ENCODE measurements at places on chromosomes 4 and X.

DNA sequence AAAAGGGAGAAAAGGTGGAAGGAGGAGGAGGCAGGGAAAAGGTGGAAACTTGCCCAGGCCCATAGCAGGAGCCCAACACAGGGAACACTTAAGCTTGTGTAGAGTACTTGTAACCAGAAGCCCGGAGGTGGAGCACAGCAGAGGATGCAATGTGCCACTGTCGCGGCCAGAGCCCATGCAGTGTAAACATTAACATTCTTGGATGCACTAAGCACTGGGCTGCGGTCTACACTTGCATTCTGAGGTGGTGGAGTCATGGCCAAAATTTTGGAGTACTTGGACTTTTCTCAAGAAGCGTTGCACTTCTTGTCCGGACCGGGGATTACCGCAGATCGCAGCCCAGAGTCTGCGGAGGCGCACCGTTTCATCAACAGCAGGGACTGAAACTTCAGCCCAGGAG lies 4.5 kb upstream of the RHOXF1 start:
- H3K4me3 ChIP-seq: no peak overlapping the region
- no peaks in the 10 kb centered on the region for H3K27me3 ChIP-seq
- no peaks in the 10 kb centered on the region for H3K36me3 ChIP-seq

DNA sequence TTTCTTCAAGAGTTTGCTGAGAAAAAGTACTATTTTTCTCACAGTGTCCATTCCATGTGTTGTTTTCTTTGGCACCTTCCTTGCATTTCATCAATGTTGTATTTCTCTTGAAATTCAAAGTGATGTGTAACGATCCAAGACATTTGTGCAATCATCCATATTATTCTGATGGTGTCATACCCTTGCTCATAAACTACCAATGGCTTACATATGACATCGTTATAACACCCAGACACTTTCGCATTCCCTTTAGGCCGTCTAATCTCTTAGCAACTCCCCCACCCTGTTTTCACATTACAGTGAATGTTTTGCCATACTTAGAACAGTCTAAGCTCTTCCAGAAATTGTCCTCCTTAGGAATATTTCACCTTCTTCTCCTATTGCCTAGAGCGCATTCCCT lies 1779.0 kb downstream of the PCDH7 start:
- no peaks in the 10 kb centered on the region for H3K4me1 ChIP-seq
- no peak overlapping the region for H3K27ac ChIP-seq
- DNase-seq: no peak
- no peaks in the 10 kb centered on the region for H3K27me3 ChIP-seq
- no peak overlapping the region for H3K4me3 ChIP-seq

DNA sequence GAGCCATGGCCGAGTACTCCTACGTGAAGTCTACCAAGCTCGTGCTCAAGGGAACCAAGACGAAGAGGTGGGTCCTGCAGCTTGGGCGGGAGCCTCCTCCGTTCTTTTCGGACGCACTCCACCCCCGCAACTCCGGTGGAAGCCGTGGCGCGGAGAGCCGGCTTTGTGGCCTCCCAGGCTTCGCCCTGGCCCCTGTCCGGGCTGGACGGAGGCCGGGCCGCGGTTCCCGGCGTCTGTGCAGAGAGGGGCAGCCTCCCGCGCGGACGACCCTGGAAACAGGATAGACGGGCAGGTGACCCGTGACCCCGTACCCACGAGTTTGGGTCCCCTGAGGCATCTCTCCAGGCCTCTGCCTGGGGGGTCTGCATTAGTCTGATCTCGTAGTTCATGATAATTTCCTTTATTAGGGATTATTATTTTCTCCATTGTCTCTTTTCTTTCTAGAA lies 356 bp downstream of the FRG1 start:
- H3K36me3 ChIP-seq: no peaks in the 10 kb centered on the region
- DNase-seq: no peak
- peak overlapping the region; percentile 81 for H3K4me3 ChIP-seq

DNA sequence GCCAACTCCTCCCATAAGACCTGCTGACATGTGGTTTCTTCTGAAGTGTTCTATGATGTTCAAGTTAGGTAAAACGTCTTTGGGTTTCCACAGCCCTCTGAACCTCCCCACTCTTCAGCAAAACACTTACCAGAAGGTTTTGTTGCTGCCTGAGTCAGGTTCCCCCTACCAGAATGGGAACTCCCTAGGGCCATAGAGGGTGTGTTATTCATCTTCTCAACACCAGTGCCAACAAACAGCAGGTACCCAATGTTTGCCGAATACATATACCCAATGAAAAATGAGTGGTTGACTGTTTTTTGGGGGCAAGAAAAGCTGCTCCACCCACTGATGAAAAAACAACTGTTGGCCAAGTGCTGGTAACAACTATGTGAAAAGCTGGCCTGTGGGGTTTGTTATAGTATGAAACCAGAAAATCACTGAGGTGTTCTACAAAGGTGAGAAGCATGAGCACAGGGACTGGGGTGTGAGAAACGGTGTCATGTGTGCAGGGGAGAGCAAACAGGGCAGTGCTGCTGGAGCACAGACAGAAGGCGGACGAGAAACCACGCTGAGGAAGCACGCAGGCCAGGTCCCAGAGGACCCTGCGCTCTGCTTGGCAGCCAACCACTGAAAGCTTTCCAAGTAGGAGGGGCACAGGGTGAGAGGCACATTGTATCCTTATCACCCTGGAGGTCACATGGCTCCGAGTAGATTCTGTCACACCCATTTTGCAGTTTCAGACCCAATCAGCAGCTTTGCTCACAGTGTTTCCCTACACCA lies 28.8 kb downstream of the ATP8A1 start:
- H3K36me3 ChIP-seq: peaks cover 6% of the 10 kb centered on the region
- peak; percentile 68 for DNase-seq
- H3K27me3 ChIP-seq: no peaks in the 10 kb centered on the region
- H3K4me3 ChIP-seq: no peak overlapping the region
- H3K27ac ChIP-seq: no peak overlapping the region
- peaks cover 46% of the 10 kb centered on the region for H3K4me1 ChIP-seq

DNA sequence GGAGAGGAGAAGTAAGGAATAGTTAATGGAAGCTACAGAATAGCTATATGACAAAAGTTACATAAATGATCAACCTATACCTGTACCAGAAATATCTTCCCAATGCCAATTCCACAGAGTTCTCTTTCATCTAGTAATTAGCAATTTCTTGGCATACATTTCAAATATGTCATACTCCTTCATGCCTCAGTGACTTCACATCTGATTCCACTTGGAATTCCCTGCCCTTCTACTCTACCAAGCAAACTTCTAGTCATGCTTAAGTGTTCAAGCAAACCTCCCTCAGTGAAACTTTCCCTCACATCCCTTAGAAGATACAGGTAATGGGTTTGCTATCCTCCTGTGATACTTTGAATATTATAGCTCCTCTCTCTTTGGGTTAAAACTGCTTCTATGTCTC lies 127.1 kb downstream of the KLHL13 start:
- no peaks in the 10 kb centered on the region for H3K36me3 ChIP-seq
- no peaks in the 10 kb centered on the region for H3K4me1 ChIP-seq
- no peak for DNase-seq
- no peak overlapping the region for H3K27ac ChIP-seq
- H3K4me3 ChIP-seq: no peak overlapping the region
- no peaks in the 10 kb centered on the region for H3K27me3 ChIP-seq

DNA sequence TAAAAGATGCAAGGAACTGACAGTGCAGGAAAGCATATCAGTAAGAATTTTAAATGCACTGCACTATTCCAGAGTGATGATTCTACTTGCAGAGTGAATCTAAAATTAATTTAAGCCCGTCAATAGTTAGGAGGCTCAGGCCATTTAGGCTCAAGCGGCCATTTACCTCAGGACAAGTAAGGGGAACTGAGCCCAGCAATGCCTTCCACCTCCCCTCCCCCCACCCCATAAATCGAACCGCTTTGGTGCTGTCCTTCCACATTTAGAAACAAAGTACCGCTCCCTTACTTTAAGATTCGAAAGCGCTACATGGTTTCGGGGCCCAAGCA lies 665 bp downstream of the RBM41 start:
- H3K27me3 ChIP-seq: peaks cover 12% of the 10 kb centered on the region
- H3K27ac ChIP-seq: no peak overlapping the region
- peaks cover 12% of the 10 kb centered on the region for H3K4me1 ChIP-seq
- DNase-seq: no peak
- peak overlapping the region; percentile 60 for H3K4me3 ChIP-seq
- H3K36me3 ChIP-seq: no peaks in the 10 kb centered on the region

DNA sequence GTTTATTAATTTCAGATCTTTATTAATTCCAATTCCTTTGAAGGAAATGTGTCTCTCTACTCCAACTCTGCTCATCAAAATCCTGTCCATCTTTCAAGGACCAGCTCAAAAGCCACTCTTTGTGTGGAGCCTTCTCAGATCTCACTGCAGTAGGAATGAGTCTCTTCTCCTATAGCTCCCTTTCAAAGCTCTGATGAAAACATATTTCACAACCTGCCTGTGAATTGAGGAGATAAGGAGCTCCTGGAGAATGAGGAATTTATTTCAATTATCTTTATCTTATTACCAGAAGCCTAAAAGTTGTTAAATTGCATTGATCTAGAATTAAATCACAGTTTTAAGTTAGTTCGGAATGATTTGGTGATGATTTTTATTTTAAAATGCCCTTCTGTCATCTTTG lies 92.6 kb upstream of the TRPC3 start:
- no peak overlapping the region for H3K4me3 ChIP-seq
- H3K27me3 ChIP-seq: no peaks in the 10 kb centered on the region
- no peaks in the 10 kb centered on the region for H3K36me3 ChIP-seq

DNA sequence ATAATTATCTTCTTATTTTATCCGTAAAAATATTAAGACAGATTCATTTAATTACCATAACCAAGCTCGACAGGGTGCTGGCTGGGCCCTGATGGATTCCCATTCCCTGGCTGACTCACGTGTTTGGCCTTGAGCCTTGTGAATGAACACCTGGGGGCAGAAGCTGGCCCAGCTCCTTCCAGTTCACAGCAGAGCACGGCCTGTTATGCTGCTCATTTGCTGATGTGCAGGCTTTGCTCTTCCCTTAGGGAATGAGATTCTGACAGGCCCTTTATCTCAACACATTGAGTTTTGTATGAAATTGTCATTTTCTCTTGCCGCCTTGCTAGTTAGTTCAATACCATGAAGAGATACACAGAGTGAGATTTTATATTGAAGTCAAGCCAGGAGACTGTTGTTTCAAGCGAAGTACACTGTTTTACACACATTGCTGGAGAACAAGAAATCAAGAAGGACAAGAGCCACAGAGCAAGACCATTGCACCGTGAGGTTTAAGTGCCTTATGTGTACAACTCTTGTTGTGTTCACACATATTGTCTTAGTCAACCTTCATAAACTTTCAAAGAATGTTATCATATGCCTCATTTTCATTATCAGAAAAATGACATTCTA lies 1583.3 kb downstream of the STIM2 start:
- DNase-seq: no peak
- no peaks in the 10 kb centered on the region for H3K27me3 ChIP-seq
- H3K4me3 ChIP-seq: no peak overlapping the region
- no peak overlapping the region for H3K27ac ChIP-seq
- H3K36me3 ChIP-seq: no peaks in the 10 kb centered on the region

GRCh38 chrX:106378616-106379015 lies 210.5 kb downstream of the PWWP3B start:
- no peak for DNase-seq
- no peak overlapping the region for H3K4me3 ChIP-seq
- H3K27me3 ChIP-seq: no peaks in the 10 kb centered on the region
- H3K4me1 ChIP-seq: no peaks in the 10 kb centered on the region
- no peaks in the 10 kb centered on the region for H3K36me3 ChIP-seq
- no peak overlapping the region for H3K27ac ChIP-seq

DNA sequence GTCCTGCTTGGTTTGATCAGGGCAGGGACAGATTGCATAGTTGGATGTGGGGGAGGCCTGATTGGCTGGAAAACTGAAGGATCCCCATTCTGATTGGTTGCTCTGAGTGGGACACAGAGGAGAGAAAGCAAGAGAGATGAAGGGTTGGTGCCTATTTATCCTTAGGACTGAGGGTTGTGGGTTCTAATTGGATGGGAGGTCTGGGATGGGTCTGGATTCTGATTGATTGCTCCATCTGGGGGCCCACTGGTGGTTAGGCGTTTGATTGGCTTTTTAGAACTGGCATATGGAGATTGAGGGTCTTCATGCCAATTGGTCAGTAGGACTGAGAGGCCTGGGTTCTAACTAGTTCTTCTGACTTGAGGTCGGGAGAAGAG lies 644 bp upstream of the EBP start:
- no peaks in the 10 kb centered on the region for H3K27me3 ChIP-seq
- DNase-seq: no peak
- H3K4me3 ChIP-seq: peak overlapping the region; percentile 66
- peak overlapping the region; percentile 83 for H3K27ac ChIP-seq
- peaks cover 7% of the 10 kb centered on the region for H3K4me1 ChIP-seq
- H3K36me3 ChIP-seq: no peaks in the 10 kb centered on the region

- no peaks in the 10 kb centered on the region for H3K4me1 ChIP-seq
- DNase-seq: no peak
- no peak overlapping the region for H3K27ac ChIP-seq
- no peaks in the 10 kb centered on the region for H3K27me3 ChIP-seq
- H3K36me3 ChIP-seq: no peaks in the 10 kb centered on the region
Observed at GRCh38 chr4:52617336-52618020, 41.6 kb downstream of the USP46 start.

DNA sequence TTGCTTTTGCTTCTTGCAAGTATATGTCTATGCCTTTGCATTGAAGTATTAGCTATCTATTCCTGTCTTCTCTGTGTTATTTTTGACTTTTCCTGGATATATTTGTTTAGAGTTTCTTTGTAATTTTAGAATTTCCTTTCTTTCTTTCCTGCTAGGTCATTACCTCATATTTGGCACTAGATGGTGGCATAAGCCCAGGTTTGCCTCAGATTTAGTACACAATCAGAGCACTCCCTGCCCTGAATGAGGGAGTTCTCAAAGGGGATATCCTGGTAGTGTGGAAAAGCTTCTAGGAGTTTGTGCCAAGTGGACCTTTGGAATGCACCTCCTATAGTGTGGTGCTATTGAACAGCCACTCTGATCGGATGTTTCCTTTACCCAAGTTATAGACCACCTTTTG lies 181.6 kb downstream of the UGT8 start:
- no peak overlapping the region for H3K27ac ChIP-seq
- DNase-seq: no peak
- H3K4me1 ChIP-seq: no peaks in the 10 kb centered on the region
- no peaks in the 10 kb centered on the region for H3K27me3 ChIP-seq

GRCh38 chr4:7845493-7846128 lies 94.0 kb downstream of the AFAP1 start:
- no peak overlapping the region for H3K27ac ChIP-seq
- H3K4me1 ChIP-seq: no peaks in the 10 kb centered on the region
- no peak overlapping the region for H3K4me3 ChIP-seq
- no peak for DNase-seq

GRCh38 chr4:151035328-151035727 lies 20.2 kb upstream of the LRBA start:
- no peak overlapping the region for H3K27ac ChIP-seq
- DNase-seq: no peak
- no peaks in the 10 kb centered on the region for H3K27me3 ChIP-seq
- no peaks in the 10 kb centered on the region for H3K36me3 ChIP-seq
- H3K4me3 ChIP-seq: no peak overlapping the region

Measured in tibial nerve (tissue), 4 donors.